ENCODE measurements at places on chromosomes 11 and 22.

GRCh38 chr11:2149864-2150847 is 10.9 kb downstream of the INS start:
- DNase-seq = no peak

DNA sequence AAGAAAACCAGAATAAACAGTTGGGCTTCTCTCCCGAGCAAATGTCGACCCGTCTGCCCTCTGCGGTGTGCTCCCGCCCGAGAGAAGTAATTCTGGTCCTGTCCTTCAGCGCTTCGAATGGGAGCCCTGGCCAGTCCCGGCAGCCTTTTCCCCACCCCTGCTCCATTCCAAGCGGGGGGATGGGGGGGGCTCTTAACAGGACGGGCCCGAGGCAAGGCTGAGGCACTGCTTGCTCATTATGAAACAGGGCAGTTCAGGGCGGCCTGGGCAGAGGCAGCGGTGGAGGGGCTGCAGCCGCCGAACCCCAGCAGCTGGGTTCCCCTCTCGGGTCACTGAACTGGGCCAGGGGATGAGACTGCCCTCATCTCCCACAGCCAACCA is 9.1 kb downstream of the BACE1-AS start:
- DNase-seq = no peak

DNA sequence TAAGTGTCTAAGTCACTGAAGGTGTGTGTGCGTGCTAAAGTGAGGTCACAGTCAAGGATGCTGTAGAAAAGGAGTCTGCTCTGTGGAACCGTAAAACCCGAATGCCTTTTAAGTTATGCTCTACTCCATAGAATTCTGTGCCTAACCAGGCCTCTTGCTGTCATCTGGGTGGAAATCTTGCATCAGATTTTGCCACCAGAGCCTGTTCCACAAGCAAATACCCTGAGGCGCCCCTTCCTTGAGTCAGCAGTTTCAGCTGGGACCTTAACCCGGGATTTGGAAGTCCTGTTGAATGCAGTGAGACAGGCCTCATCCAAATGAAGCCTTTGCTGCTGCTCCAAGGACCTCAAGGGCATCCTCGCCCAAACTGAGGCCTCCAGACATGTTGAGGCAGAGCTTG is 109.8 kb downstream of the WNT11 start:
- no peak for DNase-seq

GRCh38 chr11:6357222-6357621 is 33.1 kb upstream of the SMPD1 start:
- DNase-seq = no peak

- DNase-seq = no peak
Measured at GRCh38 chr11:84270466-84270865, 984.3 kb upstream of the CCDC90B start.

GRCh38 chr11:65113839-65114238 is 2.2 kb downstream of the TM7SF2 start:
- DNase-seq = no peak

DNA sequence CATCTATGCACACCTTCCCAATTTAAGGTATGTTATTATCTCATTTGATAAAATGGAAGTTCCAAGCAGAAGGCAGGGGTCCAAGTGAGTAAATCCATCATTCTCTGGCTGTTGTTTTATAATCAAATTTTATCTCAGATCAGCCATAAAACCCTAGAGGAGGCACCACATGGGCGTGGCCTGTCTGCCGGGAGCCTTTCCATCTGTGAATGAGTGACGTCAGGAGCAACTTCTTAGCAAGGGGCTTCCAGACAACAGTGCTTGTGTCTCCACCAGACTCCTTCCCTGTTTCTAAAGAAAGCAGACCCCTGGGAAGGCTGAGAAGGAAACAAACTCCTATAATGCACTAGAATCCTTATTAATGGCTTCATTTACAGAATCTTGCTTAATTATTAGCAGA is 13.5 kb downstream of the SEZ6L start:
- DNase-seq = no peak

- no peak for DNase-seq
Measured at GRCh38 chr22:30945653-30946052, 22.9 kb downstream of the MORC2 start.

- no peak for DNase-seq
Measured at GRCh38 chr22:18952022-18952421, 15.9 kb upstream of the PRODH start.

GRCh38 chr22:46460857-46461256 is 76.6 kb downstream of the CELSR1 start:
- DNase-seq = no peak

DNA sequence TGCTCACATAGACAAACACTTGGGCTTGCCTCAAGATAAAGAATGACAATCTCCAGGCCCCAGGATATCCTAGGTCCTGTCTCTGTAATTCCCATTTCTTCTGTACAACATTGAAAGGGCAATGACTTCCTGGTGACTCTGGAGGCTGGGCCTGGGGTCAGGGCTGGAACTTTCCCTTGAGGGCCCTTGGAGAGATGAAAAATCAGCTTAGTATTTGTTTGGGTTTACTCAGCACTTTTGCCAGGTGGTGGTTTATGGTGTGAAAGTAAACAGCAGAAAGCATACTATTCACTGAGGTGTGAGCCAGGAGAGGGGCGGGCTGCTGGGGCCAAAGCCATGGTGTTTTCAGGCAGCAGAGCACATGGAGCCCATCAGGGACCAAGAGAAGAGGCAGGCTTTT is 214.7 kb upstream of the NARS2 start:
- no peak for DNase-seq

DNA sequence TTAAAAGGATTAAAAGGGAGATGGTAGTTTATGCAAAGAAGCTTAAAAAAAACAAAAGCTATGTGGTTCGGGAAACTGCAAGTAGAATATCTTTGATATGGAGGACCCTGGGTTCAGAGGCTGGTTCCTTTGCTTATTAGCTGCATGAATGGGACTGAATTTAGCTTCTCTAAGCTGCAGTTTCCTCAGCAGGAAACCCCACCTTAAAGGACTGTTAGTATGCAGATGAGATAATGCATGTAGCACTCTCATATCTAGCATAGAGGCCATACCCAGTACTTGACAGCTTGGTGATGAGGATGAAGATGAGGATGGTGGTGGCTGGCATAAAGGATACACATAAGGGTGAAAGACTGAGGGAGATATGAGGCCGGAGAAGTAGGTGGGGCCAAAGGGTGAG is 134.6 kb downstream of the RRAS2 start:
- no peak for DNase-seq

DNA sequence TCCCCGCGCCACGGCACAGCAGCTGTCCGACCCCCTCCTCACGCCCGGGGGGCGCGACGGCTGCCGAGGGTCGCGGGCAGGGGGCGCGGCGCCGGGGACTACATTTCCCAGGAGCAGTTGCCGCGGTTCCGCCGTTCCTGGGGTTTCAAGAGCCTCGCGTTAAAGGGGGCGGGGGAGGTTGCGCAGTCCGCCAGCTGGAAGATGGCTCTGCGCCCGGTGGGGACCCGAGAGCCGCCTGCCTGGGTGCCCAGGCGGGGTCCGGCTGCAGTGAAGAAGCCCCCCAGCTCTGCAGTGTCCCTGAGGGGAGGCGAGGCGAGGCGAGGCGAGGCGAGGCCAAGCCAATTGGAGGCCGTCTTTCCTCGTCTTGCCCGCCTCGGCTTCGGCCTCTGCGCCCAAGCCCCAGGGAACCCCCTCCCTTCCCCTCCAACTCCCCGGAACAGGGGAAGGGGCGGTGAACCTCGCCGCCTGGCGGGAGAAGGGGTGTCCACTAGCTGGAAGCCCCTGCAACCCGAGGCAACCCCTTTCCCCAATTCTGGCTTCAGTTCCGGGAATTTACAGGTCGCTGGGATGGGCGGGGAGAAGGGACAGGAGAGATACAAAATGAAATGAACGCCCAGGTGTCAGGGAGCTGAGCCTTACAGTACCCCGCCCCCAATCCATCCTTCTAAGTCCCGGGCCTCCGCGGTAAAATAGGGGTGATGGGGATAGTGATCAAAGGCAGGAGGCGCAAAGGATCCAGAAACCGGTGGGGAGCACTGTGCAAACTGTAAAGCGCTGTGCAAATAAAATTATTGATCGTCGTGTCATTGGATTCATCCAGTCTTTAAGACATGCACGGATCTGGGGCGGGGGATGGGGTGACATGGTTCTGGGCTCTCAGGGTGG is 5.2 kb upstream of the GCAT start:
- no peak for DNase-seq

DNA sequence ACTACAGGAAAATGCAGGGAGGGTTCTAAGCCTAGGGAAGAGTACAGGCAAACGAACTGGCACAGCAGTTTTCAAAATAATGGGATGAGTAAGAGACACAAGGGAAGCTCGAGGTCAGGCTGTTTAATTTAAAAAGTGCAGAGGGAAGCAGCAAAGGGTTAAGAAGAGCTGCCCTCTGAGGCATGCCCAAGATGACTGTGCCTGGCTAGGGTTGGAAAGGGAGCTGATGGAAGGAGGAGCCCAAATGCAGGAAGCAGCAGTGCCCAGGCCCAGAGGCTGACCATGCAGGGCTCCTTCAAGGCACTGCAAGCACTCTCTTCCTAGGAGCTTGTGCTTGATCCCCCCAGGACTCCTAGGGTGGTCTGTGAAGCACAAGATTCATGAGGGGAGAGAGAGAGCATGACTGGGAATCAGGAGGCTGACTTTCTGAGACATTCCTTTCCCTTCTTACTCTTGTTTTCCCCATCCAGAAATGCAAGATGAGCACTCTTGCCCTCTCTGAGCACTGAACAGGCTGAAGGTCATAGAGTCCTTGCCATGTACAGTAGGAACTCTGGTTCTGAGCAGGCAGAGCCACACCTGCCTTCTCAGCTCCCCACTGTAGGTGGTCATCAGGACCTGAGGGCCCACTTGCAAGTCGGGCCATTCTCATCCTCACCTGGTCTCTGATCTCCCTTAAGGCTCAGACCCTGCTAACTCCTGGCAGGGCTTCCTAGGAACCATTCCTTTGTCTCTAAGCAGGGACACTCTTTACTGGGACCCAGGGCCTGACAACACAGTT is 46.7 kb upstream of the DRD2 start:
- DNase-seq = no peak

All from NCI-H2107 (cell line).